ENCODE measurements at places on chromosomes 4 and X.

- no peak for DNase-seq
These were observed 22.5 kb upstream of the RPA4 start for GRCh38 chrX:96861218-96861617.

DNA sequence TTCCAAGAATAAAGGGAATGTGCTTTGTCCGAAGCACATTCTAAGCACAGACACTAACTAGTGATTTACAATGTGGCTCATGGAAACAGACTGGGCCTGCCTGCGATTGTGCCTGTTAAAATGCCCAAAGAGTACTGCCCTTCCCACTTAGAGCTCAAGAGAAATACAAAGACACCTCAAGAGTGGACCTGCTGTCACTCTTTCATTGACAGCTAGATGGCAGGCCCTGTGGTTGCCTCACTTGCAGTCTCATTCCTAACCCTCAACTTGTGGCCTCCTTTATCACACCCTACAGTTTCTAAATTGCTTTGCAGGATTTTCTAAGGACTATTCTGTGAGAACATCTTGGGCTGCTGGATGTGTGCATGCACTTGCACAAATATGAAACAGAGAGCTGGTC is 331.0 kb upstream of the EMCN start:
- no peak for DNase-seq

DNA sequence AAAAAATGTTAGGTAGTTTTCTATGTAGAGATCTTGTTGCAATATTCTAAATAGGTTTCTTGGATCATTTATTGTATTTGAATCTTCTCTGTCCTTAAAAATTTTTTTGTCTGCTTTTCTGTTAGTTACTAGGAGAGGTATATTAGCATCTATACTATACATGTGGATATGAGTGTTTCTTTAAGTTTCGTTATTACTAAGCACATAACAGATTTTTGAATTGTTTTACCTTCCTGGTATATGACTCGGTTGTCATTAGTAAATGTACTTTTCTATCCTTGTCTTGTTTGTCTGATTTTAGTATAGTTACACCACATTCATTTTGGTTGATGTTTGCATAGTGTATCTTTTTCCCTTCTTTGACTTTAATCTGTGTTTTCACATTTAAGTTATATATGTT is 20.2 kb downstream of the PYURF start:
- DNase-seq = no peak

GRCh38 chr4:72312032-72312650 is 256.9 kb downstream of the ADAMTS3 start:
- DNase-seq = no peak

- no peak for DNase-seq
These were observed 326.2 kb upstream of the SLIT2 start for GRCh38 chr4:19925516-19925915.

- no peak for DNase-seq
These were observed 409.5 kb upstream of the ADGRL3 start for GRCh38 chr4:60790608-60791007.

- no peak for DNase-seq
These were observed 14.1 kb downstream of the GRK4 start for GRCh38 chr4:2977211-2978088.

DNA sequence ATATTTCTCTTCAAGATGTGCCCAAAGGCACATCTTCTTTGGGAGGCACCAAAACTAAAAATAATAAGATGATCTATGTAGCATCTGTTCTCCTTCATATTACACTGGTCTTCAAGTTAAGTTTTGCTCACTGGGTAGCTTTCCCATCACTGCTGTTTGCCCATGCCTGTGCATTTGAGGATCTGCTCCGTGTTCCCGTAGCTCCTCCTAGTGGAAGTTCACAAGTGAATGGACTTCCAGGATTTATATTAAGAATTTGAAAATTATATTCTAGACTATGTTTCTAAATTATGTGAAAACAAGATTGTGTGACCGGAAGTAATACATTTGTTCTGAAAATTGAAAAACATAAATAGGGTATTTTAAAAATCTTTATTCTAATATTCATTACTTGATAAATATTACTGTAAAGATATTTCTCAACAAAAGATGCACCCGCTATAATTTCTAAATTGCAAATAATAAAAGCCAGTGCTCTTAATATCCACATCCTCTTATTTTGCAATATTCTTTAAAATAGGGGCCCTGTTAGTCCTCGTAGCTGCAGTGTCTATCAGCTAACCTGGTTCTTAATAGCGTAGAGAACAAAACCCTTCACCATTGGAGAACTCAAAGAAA is 147.7 kb downstream of the RBM46 start:
- DNase-seq = no peak

DNA sequence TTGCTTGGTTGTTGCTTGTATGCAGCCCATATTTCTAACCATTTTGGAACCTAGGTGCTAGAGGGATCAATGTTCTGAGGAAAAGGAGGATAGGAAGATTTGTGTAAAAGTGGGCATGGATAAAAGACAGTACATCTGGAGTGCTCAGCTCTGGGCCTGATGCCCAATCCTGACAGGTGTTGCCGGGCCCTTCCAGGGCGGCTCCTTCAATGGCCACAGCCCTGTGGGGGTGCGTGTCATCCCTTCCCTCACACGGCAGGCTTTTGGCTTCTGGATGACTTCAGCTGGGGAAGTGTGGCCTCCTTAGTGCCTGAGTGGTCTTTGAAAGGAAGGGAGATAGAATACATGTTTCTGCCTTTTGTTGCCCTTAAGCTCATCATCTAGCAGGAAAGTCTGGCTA is 47.2 kb downstream of the NELFA start:
- no peak for DNase-seq

DNA sequence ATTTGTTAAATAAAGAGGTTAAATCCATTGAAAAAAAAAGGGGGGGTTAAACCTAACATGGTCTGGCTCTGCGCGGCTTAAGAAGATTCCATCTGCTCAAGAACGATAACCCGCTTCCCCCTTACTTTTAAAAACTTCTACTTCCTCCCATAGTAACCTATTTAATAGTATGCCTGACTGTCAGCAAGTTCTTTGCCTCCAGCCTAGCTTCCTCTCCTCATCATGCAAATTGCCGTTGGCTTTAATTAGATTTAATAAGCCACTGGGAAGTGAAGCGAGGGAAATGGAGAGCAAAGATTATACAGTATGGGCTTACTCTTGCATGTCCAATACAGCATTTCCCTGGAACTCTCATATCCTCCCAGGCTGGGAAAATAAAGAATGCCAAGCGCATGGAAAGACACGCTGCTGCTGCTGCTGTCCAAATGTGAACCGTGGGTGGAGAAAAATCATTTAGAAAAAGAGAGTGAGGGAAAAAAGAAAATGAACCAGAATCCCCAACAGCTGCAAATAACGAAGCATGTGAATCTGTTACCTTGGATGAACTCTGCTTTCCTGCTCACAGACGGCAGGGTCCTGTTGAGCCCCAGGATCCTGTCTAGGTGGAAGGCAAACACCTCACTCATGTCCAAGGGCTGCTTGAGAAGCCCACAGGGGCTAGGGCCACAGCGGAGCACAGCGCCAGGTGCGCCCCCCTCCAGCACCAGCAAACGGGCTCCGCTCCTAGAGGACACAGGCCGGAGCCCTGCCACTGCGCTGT is 2.7 kb downstream of the GASK1B start:
- DNase-seq = no peak

DNA sequence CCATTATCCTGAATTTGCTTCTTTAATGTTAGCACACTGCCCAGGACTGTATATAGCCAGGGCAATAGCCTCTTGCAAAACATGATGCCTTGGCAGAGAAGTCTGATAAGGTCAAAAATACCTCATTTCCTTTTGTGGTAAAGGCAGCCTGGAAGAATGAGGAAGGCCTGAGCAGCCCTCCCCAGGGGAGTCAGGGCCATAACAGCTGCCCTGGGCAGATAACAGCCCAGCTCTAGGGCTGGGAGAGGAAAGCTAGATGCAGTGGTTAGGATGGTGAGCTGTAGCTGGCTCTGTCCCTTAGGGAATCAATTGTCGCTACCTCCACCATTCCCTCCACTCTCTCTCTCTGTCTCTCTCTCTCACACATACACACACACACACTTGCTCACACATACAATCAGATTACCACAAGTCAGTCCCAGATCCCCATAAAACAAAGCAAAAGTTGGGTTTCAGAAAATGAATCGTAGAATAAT is 29.2 kb downstream of the EFHC2 start:
- DNase-seq = no peak

DNA sequence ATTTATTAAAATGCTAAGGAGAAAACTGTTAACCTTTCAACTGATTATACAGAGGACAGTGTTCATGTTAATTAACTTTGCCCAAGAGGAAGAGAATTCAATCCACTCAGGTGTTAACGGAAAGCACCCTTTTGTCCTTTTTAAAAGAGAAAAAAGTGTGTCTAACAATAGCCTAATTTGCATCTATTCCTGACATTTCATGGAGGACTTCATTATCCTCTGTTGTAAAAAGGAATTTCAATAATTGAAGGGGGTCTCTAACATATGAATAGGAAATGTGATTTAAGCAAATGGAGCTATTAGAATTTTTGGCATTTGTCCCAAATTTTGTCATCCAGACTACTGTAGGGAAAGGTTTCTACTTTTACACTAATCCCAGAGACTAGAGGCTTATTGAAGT is 44.6 kb upstream of the GC start:
- DNase-seq = no peak

- peak; percentile 70 for DNase-seq
These were observed at the start of gene GRID2 for GRCh38 chr4:92303621-92304027. TSS of gene GRID2 (plus strand) at chr4:92303966.

DNA sequence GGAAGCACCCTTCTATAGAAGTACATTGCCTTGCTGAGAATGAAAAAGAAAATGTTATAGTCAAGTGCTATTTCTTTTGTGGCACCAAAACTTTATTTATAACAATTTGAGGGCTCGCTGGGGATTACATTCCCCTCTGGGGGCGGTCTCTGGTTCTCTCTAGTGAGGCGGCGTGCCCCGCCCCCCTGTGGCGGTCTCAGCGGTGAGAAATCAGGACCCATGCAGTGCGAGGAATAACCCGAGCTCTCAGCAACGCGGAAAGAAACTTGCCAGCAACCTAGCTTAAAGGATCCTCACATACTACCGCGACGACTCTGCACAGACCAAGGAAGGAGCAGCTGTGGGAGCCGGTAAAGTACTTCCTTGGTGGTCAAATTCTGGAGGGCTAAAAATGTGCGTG is 83.4 kb upstream of the SHISA3 start:
- DNase-seq = peak; percentile 12

- no peak for DNase-seq
These were observed 90.7 kb downstream of the PALLD start for GRCh38 chr4:168587411-168588125.

DNA sequence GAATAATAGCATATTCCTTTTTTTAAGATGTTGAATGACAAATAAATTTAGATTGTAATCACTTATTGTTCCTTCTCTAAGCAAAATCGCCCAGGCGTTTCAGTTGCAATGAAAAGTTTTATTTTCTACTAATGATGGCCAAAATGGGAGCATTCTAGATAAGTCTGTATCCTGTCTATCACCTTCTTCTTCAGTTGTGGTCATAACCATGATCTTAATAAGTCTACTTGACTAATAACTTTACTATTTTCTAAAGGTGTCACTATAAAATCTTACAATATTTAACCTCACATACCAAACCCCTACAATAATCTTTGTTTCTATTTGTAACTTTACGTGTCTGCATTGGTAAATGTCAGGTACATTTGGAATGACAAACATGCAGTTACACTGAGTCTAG is 723.7 kb upstream of the MAGEB2 start:
- no peak for DNase-seq

GRCh38 chr4:5965225-5965624 is 53.0 kb downstream of the C4orf50 start:
- no peak for DNase-seq

DNA sequence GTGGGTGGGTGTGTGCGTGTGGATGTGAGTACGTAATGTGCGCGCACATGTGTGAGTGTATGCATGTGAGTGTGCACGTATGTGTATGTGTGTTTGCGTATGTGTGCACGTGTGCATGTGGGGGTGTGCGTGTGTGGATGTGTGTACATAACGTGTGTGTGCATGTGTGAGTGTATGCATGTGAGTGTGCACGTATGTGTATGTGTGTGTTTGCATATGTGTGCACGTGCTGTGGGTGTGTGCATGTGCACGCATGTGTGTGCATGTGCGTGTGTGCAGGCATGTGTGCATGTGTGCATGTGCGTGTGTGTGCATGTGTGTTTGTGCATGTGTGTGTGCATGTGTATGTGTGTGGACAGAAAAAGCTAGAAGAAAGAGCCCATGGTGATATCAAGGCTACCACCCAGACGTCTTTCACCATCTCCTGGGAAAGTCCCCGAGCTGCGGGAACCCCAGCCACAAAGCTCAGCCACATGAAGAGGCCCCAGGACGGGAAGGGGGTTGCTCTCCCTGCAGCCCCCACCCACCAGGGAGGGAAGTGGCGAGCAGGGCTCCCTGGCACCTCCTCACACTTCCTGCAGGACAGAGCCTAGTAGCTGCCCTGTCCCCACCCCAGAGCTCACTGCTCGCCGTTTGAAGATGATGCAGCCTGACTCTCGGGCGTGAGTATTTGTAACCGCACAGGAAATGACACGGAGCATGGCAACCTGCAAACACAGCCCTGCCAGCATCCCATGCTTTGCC is 108.3 kb downstream of the DCTD start:
- DNase-seq = no peak

DNA sequence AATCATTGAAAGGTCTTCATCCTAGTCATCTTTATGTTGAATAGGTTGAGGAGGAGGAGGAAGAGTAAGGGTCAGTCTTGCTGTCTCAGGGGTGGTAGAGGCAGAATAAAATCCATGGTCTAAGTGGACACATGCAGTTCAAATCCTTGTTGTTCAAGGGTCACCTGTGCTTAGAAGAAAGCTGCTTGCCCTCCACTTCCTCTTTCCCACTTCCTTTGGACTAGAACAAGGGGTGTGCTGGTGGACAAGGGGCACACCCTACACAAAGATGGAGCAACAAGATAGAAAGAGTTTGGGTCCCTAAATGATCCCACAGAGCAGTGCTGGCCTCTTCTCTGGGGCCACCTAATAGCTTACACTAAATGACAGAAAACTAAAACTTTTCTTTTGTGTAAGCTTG is 47.9 kb downstream of the HSD17B13 start:
- no peak for DNase-seq

DNA sequence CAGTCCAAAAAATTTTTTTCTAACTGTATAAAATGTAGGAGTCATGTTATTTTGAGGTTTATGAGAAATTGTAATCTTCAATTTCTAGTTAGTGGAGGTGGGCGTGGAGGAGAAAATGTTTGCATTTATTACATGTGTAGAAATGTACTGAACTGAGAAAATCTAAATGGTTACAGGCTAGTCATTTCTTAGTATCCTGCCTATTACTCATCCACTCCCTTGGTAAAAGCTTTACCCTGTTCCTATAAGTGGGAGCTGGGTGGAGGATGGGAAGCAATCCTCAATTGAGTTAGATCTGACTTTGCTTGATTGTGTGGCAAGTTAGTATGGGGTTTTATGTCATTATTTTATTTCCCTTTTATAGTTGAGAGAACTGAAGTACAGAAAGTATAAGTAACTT is 73.8 kb downstream of the POLA1 start:
- DNase-seq = no peak

GRCh38 chr4:38162240-38162784 is 202.1 kb downstream of the PTTG2 start:
- DNase-seq = no peak

GRCh38 chr4:118758293-118758692 is 73.1 kb downstream of the METTL14 start:
- no peak for DNase-seq

Data from nephron progenitor cell (in vitro differentiated cells).